ENCODE measurements at places on chromosomes 1 and 21.

- DNase-seq, result no peak
Measured at GRCh38 chr1:2583331-2583791, 3.2 kb upstream of the PRXL2B start.

DNA sequence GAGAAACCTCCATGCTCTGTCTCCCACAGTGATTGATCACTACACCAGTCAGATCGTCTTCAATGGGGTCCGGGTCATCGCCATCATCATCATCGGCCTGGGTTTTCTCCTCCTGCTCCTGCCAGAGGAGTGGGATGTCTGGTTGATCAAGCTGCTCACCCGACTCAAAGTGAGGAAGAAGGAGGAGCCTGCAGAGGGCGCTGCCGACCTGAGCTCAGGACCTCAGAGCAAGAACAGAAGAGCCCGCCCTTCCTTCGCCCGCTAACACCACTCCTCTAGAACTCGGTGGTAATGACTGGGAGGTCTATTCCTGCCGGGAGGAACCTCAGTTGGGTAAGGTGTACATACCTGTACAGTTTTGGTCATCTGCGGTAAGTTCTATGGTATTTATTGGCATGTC lies 50.3 kb upstream of the COA6 start:
- peak; percentile 60 for DNase-seq

DNA sequence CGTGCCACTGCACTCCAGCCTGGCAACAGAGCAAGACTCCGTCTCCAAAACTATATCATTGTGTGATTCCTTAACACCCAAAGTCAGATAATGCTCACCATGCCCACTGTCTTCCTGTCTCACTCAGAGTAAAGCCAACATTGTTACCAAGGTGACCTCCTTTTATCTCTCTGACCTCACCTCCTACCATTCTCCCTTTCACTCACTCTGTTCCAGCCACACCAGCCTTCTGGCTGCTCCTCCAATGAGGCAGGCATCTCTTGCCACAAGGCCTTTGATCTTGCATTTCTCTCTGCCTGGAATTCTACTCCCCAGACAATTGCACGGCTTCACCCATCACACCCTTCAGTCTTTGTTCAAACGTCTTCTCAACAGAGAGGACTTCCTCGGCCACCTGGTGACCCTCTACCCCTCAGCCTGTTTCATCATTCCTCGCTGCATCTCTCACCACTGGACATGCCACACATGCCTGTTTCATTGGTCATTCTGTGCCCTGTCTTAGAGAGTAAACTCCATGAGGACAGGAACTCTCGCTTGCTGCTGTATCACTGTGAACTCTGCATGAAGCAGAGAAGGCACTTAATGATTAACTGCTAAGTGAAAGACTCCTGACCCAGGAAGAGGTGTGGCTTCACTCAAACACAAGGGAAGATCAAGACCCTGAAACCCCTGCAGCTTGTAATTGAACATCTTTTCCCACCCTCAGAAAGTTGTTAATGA lies 67.1 kb upstream of the CAPZB start:
- no peak for DNase-seq

GRCh38 chr1:6490181-6491080 lies 1.0 kb downstream of the PLEKHG5 start:
- DNase-seq, result peak; percentile 65

DNA sequence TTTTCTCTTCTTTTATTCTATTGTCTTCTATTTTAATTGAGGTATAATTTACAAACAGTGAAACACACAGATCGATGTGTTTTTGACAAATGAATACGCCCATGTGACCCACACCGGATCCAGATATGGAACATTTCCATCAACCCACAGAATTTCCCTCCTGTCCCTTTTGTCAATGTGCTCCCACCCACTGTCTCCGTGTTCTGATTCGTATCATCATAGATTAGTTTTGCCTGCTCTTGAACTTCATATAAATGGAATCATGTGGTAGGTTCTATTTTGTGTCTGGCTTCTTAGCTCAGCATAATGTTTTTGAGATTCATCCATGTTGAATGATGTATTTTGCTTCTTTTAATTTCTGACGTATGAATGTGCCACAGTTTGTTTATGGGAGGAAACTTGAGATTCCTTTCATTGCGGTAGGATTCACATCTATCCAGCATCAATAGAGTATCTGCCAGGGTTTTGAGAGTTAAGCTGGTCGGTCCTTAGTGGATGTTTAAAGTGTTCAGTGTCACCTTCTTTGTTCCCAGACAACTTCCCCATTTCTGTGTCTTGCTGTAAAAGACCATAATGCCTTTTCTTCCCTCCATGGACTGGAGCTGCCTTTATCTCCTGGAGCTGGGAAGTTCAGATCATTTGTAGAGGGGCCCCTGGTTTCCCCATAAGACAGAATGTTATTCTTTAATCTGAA lies 14.7 kb downstream of the NAV1 start:
- no peak for DNase-seq

DNA sequence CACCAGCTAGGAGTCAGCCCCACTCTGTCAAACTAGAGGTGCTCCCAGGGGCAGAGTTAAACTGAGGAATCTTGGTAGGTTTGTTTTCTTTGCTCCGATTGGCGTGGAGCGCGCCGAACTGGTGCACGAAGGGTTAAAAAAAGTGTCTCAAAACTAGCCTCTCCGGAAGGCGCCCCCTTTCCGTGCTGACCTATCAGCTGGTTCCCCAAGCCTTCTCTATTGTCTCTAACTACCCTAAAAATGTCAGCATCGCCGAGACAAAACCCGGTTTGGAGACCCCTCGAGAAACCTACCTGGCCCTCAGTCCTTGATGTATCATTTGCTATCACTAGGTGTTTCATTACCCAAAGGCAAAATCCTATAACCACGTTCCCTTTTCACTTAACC lies 2.2 kb downstream of the TGFB2 start:
- DNase-seq, result no peak

DNA sequence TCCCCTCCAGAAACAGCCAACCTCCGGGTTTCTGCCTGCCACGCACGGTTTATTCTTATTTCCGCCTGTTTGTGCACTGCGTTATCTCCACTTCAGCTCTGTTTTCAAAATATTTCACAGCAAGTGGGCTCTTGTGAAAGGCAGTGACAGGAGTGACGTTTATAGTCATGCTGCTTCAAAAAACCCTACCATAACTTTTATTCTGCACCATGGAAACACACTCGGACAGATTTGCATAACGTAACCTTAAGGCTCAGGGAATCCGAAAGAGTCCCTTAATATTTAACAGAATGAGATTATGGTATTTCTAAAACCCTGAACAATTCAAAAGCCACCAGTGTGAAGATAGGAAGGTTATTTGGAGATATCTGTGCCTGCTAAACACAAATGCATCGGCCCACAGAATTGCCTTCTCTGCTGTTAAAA lies 782 bp upstream of the SDE2 start:
- DNase-seq, result no peak

DNA sequence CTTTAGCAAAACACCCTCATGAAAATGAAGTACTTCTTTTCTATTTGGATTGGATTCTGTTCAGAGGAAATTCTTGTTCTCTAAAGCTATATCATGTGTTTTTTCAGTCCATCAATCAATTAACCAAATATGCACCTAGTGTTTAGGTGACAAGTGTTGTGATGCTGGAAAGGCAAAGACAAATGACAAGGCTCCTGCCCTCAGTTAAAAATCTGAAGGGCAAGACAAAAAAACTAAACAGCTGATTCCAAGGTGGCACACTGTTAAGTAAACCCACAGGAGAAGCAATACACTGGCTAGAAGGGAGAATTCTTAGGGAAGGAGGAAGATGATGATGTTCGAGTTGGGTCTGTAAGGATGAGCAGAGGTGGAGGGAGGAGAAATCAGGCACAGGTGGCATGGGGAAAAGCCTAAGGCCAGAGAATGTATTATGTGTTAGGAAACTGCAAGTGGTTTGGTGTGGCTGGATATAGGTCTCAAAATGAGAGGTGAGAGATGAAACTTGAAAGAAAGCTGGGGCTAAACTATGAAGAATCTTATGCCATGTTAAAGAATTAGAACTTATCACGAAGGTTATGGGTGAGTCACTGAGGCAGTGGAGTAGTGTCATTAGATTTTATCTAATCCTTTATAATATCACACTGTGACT lies 51.8 kb upstream of the GFI1 start:
- DNase-seq, result peak; percentile 29

GRCh38 chr1:87149241-87150041 lies 179.2 kb upstream of the LMO4 start:
- no peak for DNase-seq

DNA sequence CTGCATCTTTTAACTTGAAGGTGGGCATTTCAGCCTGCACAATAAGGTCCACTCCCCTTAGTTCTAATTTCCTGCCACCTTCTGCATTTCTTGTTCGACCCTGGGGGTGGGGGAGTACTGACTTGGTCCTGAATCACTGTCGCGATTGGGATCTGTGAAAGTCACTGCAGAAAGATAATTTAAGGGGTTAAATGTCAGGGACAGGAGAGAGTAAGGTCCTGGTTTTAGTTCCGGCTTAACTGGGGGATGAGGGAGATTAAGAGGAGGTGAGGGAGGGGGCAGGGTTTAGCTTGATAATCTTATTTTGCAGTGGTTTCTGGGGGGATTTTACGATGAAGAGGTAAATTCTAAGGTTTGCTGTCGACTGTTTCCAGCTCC lies 128.1 kb downstream of the MRPS6 start:
- DNase-seq, result no peak

DNA sequence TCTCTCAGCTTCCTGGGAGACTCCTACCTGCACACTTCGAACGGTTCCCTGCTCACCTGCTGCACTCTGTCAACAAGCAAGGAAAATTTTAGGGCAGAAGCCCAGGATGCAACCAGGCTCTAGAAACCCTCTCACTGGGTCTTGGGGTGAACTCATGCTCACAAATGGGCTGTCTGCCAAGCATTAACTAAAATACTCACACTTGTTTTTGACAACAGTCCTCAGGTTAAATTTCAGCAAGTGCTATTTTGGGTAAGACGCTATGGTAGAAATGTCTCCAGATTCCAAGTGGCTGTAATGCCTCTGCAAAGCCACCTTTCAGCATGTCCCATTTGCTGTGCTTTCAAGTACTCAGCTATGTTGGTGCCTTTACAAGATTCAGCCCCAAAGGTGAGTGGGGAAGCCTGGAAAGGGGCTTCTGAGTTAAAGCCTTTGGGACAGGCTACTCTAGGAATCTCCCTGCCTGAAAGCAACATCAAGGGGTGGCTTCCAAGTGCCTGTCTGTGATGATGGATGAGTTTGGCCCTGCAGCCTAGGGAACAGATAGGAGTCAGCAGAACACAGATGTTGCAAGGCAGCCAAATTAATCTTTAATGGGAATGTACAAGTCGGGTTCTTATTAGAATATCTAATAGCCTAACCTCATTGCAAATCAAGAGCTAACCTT lies 211.9 kb upstream of the SPAG17 start:
- no peak for DNase-seq

GRCh38 chr21:38460171-38460742 lies 38.0 kb downstream of the ERG start:
- no peak for DNase-seq

- peak; percentile 66 for DNase-seq
Measured at GRCh38 chr1:234478481-234479309, at the start of gene TARBP1. Gene TARBP1, minus strand, starts transcription at chr1:234479179. Its CDS starts 76 bp downstream, at chr1:234479103.

GRCh38 chr1:51920130-51920529 lies 41.6 kb upstream of the NRDC start:
- no peak for DNase-seq

DNA sequence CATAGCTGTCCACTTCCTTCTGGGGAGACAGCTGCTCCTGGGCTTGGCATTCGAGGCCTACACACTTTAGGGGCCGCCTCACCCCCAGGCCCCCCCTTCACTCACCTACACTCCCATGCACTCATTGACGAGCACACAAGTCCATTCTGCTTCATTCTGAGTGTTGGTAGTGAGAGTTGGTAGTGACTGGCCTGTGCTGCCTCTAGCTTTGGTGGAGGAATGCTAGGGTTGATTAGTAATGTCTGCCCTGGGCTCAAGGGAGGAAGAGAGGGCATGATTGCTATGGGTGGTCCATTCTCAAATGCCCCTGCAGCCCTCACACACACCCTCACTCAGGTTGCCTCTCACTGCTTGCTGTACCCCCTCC lies 30.4 kb downstream of the TRIM11 start:
- no peak for DNase-seq

GRCh38 chr1:200226268-200226968 lies 183.4 kb downstream of the ZNF281 start:
- no peak for DNase-seq

DNA sequence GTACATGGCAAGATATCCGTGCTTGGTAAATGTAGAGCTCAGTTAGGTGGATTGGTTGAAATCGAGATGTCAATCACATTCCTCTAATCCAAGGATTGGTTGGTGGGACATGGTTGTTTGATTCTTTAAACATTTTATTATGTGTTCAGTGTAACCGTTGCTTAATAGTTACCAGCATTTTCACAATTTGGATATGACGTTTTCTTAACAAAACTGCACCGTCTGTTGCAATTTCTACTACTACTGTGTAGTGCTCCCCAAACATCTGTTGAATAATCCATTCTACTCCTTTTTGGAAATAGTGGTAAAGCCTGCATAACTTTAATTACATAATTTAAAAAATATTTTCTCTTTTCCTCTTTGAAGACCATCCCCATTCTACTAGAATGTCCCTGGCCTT lies 16.3 kb downstream of the OR2B11 start:
- no peak for DNase-seq

GRCh38 chr1:112501810-112502641 lies 6.7 kb upstream of the WNT2B start:
- peak; percentile 63 for DNase-seq

DNA sequence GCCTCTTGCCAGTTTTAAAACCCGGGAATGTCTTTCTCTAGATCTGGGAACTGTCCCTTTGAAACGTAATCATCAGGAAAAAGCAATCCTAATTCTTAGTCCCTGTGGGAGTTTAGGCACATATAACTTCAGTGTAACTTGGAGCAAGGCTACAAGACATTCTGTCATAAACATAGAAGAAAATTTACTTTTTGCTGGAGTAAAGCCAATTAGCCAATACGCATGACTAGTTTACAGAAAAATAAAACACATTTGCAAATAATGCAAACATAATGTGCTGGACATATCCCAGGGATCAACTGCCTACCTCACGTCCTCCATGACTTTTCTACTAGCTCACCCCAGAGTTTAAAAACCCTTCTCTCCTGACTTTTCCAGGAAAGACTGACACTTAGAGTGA lies 970.6 kb downstream of the MRPL39 start:
- DNase-seq, result no peak

- DNase-seq, result no peak
Measured at GRCh38 chr1:235280467-235280866, 47.5 kb downstream of the ARID4B start.

DNA sequence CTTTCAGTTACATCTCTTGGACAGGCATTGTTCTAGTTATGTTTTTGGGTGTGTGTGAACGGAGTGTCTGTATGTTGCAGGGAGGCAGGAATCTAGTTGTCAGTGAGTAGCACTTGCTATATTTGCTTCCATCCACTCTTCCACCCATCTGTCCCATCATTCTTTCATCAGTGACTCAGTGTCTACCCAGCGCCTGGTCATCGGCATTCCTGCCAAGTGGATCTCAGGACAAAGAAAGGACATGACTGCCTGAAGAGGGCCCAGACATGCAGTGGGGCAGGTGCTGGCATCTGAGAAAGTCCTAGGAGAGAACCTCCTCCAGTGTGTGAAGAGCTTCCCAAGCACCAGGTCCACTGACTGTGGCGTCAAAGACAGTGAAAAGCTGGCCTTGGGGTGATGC lies 27.3 kb upstream of the MAGOH start:
- DNase-seq, result no peak

Data from CD4-positive, alpha-beta T cell (primary cell).